Activated CD4-positive, alpha-beta memory T cell treated with anti-CD3 and anti-CD28 coated beads, Interleukin-2, amount 10 ng/mL, durations not matched to agents 7 days and 5 days (primary cell): ENCODE measurements at places on chromosomes 4 and X. TPM values are rescaled to one million over a fixed set of nuclear protein-coding genes. Genes with fewer than 3 reads are reported as not detected.
A peak's percentile ranks its signal among the peaks of the same experiment; 100 is the strongest.

GRCh38 chrX:152897222-152898131 lies at the start of gene ZNF185:
TSS of gene ZNF185 (plus strand) at chrX:152898067. CDS start at chrX:152914490, 16,423 bp downstream.
- no peaks in the 10 kb centered on the region for H3K4me1 ChIP-seq
- no peak for DNase-seq
- H3K27me3 ChIP-seq, result peaks cover 15% of the 10 kb centered on the region
- H3K27ac ChIP-seq, result no peak within 1 kb of the TSS

DNA sequence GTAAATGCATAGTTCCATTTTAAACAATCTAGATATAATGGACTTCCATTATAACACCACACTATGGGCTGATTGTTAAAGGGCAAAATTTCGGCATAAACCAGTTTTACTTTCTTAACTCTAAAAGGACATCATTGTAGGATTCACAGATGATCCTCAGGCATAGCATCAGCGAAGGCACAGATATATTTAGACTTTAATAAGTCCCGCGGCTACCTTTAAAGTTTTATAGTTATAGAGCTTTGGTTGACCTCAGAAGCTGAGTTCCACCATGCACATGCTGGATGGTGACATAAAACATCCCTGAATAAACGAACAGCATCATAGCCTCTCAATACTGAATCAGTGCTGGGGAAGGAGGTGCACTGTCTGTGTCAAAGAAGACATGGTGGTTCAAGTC lies 125.0 kb upstream of the PDLIM3 start:
- no peak overlapping the region for H3K4me3 ChIP-seq
- no peak overlapping the region for H3K27ac ChIP-seq
- peaks cover 5% of the 10 kb centered on the region for H3K27me3 ChIP-seq
- no peak for DNase-seq
- H3K36me3 ChIP-seq, result no peaks in the 10 kb centered on the region

Gene UGT8
- 0.25 TPM for total RNA-seq

- peaks cover 12% of the 10 kb centered on the region for H3K36me3 ChIP-seq
- H3K4me1 ChIP-seq, result peaks cover 7% of the 10 kb centered on the region
- no peak overlapping the region for H3K27ac ChIP-seq
- no peaks in the 10 kb centered on the region for H3K27me3 ChIP-seq
- H3K4me3 ChIP-seq, result no peak overlapping the region
- DNase-seq, result no peak
These were observed 25.1 kb upstream of the TEX13D start for GRCh38 chrX:124307253-124307907.

DNA sequence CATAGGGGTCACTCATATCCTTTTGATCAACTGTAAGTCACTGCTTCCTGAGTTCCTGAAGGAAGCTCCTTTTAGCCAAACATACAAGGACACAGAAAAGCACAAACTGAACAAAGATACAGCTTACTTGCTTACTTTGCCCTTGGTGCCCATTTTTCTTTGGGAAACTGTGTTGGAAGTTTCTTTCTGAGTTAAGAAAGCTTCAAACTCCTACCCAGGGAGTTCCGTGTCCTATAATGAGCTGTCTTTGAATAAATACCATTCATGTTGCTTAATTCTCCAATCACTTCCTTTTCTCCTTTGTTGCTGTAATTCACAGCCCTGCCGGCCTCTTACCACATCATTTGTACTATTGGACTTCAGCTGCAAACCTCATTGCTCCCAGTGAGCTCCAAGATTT lies at the start of gene ADH4:
Gene ADH4 (minus strand): TSS at position 228 of the 400 bp plus-strand sequence. CDS start 75 bp downstream, at position 153.
- no peaks in the 10 kb centered on the region for H3K4me1 ChIP-seq
- no peak for DNase-seq
- H3K4me3 ChIP-seq, result no peak within 1 kb of the TSS
- no peak within 1 kb of the TSS for H3K27ac ChIP-seq
- no peaks in the 10 kb centered on the region for H3K36me3 ChIP-seq

Gene CCDC149
- total RNA-seq, result not detected

DNA sequence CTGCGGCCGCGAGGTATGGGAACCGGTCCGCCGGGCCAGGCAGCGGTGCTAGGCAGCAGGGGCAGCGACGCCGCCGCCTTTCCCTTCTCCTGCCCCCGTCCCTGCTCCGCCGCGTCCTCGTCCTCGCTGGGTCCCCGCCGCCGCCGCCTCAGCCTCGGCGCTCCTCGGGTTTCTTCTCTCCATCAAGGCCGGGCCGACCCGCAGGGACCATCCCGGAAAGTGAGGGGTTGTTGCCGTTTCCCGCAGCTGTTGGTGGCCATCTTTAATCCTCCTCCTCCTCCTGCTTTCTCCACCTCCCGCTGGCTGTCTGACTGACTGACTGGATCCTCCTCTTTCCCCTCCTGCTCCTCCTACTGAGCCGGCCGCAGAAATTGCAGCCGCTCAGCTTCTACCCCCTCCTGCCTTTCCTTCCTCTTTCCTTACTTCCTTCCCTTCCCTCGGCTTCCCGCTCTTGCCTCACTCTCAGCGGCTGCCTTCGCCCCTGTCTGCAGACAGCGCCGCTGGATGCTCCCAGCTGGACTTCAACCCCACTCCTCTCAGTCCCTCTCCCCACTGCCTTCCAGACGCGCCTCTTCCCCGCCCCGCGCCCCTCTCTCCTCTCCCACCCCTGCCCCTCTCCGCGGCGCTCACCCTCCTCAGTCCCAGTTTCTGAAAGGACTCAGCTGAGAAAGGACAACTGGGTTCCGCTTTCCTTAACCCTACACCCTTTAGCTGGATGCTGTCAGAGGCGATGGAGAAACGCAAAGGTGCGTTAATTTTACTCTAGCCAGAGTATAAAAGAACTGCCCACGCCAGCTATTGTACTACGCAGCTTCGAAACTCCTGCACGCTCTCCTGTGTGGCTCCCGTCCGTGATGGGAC lies at the start of gene WDFY3:
Gene WDFY3 (minus strand): TSS at position 309 of the 861 bp plus-strand sequence. CDS start 106,099 bp downstream, outside the sequence.
- DNase-seq, result peak; percentile 21
- peaks cover 12% of the 10 kb centered on the region for H3K4me1 ChIP-seq
- peak within 1 kb of the TSS; percentile 79 for H3K4me3 ChIP-seq
- H3K27ac ChIP-seq, result no peak within 1 kb of the TSS
- H3K27me3 ChIP-seq, result peaks cover 45% of the 10 kb centered on the region
